ENCODE measurements at places on chromosomes 13 and 19. TPM values are rescaled to one million over a fixed set of nuclear protein-coding genes. Genes with fewer than 3 reads are reported as not detected.

- peak overlapping the region; percentile 93 for H3K27ac ChIP-seq
- H3K4me1 ChIP-seq: no peaks in the 10 kb centered on the region
- H3K4me3 ChIP-seq: peak overlapping the region; percentile 95
Observed at GRCh38 chr13:91347996-91348905, 764 bp downstream of the MIR17HG start.

- H3K27ac ChIP-seq: no peak overlapping the region
- no peak overlapping the region for H3K4me3 ChIP-seq
- H3K27me3 ChIP-seq: no peaks in the 10 kb centered on the region
- H3K36me3 ChIP-seq: no peaks in the 10 kb centered on the region
- no peak for DNase-seq
Observed at GRCh38 chr19:32945260-32945659, 26.5 kb downstream of the CEP89 start.

DNA sequence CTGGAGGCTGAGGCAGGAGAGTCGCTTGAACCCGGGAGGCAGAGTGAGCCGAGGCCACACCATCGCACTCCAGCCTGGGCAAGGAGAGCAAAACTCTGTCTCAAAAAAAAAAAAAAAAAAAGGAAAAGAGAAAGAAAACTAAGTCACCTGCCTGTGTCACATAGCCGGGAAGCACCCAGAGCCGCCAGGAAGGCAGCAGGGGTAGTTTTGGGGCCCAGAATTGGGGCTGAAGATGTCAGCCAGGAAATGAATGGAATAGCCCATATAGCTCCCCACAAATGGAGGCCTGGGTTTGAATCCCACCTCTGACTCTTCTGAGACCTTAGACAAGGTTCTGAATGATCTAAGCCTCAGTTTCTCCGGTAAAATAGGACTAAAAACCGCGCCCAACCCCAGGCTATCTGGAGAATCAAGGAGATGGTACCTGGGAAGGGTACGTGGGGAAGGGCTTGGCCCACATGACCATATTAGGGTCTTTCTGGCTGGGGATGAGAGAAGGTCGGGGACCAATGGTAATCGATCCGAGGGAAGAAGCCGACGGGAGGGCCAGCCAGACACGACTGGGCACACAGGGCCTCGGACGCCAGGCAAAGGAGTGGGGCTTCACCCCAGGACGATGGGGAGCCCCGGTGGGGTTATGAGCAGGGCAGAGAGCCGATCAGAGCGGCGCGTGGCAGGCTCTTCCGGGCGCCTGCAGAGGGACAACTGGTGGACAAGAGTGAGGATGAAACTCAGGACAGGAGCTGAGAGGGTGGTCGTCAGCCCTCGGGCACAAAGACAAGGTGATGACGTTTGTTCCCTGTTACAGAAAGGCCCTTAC lies 14.4 kb downstream of the CCDC124 start:
- peak overlapping the region; percentile 80 for H3K27ac ChIP-seq
- peaks cover 9% of the 10 kb centered on the region for H3K27me3 ChIP-seq
- H3K4me1 ChIP-seq: no peaks in the 10 kb centered on the region
- H3K36me3 ChIP-seq: no peaks in the 10 kb centered on the region

DNA sequence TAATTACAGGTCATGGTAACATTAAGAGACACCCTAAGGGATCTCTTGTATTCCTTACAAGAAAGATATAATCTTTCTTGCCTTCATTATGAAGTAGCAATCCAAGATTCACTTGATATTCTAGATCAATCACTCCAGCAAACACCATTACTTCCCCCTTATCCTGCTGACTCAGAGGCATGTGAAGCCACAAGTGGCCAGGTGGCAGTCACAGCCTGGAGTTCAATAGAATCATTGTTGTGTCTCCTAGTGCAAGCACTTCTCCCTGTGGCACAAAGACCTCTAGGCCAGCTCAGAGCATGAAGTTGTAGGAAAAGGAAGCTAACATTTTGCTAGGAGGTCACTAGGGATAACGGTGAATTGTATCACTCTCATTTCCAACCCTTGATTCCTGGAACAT lies 864.3 kb upstream of the ATXN8OS start:
- H3K27ac ChIP-seq: no peak overlapping the region
- no peak overlapping the region for H3K4me3 ChIP-seq
- no peak for DNase-seq
- no peaks in the 10 kb centered on the region for H3K4me1 ChIP-seq

DNA sequence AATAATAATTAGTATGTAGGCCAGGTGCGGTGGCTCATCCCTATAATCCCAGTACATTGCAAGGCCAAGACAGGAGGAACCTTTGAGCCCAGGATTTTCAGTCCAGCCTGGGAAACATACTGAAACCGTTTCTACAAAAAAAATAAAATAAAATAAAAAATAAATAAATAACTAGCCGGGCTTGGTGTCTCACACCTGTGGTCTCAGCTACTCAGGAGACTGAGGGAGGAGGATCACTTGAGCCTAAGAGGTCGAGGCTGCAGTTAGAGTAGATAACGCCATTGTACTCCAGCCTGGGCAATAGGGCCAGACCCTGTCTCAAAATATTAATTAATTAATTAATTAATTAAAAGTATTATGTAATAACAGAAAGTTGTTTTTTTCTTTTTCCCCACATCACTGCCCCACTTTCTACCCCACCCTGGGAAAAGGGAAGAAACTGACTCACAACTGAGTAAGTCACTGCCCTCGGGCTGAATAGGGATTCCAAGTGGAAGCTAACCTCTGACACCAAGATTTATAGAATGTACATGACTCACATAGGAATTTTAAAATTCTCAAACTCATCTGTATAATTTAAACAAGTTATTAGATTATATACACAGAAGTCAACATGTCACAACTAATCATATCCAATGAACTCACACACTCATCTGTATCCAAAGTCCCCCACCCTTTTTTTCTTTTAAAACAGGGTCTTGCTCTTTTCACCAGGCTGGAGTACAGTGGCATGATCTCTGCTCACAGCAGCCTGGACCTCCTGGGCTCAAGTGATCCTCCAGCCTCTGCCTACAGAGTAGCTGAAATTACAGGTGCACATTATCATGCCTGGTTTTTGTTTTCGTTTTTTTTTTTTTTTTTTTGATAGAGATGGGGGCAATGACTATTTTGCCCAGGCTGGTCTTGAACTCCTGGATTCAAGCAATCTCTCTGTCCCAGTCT lies 12.5 kb downstream of the ZNF611 start:
- no peaks in the 10 kb centered on the region for H3K36me3 ChIP-seq
- no peak for DNase-seq
- no peak overlapping the region for H3K4me3 ChIP-seq
- no peak overlapping the region for H3K27ac ChIP-seq

DNA sequence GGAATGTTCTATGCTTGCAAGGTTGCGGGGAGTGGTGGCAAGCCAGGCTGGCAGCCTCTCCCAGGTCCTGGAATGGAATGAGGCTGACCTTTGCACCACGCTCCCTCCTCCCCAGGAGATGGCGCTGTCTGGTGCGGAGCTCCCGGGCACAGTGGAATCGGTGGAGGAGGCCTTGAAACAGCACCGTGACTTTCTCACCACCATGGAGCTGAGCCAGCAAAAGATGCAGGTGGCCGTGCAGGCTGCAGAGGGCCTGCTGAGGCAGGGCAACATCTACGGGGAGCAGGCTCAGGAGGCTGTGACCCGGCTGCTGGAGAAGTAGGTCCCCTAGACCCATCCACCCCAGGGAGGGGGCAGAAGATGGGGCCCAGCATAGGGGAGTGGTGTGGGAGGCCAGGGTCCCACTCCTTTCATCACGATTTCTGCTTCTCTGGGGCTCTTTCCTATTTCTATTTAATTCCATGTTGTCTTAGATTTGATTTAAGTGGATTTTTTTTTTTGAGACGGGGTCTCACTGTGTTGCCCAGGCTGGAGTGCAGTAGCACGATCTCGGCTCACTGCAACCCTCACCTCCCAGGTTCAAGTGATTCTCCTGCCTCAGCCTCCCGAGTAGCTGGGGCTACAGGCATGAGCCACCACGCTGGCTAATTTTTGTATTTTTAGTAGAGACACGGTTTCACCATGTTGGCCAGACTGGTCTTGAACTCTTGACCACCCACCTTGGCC lies 53.2 kb upstream of the SHKBP1 start:
- H3K4me1 ChIP-seq: no peaks in the 10 kb centered on the region
- no peaks in the 10 kb centered on the region for H3K36me3 ChIP-seq
- no peaks in the 10 kb centered on the region for H3K27me3 ChIP-seq
- no peak for DNase-seq

- no peaks in the 10 kb centered on the region for H3K36me3 ChIP-seq
- H3K4me1 ChIP-seq: peaks cover 6% of the 10 kb centered on the region
- no peak overlapping the region for H3K4me3 ChIP-seq
Observed at GRCh38 chr13:45209229-45209628, 8.4 kb upstream of the KCTD4 start.

DNA sequence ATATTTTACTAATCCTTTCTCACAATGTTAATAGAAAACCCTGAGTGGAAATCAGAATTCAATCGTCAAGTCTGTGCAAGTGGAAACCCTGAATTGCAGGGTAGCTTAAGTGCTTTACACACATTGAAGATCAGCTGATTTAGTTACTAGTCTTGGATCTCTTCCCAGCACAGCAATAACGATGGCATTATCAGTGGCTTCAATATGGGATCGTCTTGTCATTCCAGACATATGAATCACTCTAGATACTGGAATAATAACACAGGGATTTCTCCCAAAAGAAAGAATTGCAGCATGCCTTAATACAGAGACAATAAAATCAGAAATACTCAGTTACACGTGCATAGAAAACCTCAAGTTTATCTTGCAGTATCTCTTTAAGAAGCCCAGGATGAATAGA lies 12.6 kb upstream of the METTL21C start:
- DNase-seq: no peak
- H3K27me3 ChIP-seq: no peaks in the 10 kb centered on the region
- peak overlapping the region; percentile 55 for H3K27ac ChIP-seq
- H3K4me3 ChIP-seq: no peak overlapping the region

- no peak for DNase-seq
- no peaks in the 10 kb centered on the region for H3K36me3 ChIP-seq
- H3K4me3 ChIP-seq: no peak overlapping the region
- H3K27me3 ChIP-seq: no peaks in the 10 kb centered on the region
Observed at GRCh38 chr13:39397226-39397895, 205.6 kb downstream of the LHFPL6 start.

- no peaks in the 10 kb centered on the region for H3K27me3 ChIP-seq
- no peaks in the 10 kb centered on the region for H3K4me1 ChIP-seq
- H3K27ac ChIP-seq: no peak overlapping the region
- H3K36me3 ChIP-seq: no peaks in the 10 kb centered on the region
- no peak overlapping the region for H3K4me3 ChIP-seq
Observed at GRCh38 chr19:41029524-41030432, 38.7 kb downstream of the CYP2B6 start.

DNA sequence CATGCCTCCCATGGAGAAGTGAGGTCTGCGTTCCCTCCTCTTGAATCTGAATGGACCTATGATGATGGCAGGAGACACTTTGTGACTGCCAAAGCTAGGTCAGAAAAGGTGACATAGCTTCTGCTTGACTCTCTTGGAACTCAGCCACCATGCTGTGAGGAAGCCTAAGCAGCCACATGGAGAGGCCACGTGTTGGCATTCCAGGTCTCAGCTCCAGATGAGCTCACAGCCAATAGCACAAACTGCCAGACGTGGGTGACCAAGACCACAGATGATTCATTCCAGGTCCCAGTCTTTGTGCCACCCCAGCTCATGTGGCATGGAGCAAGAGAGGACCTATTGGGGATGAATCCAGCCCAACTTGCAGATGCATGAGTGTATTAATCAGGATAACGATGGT lies 8.7 kb upstream of the GGACT start:
- no peak for DNase-seq
- no peaks in the 10 kb centered on the region for H3K4me1 ChIP-seq
- no peaks in the 10 kb centered on the region for H3K27me3 ChIP-seq

- DNase-seq: no peak
- no peak overlapping the region for H3K4me3 ChIP-seq
- no peaks in the 10 kb centered on the region for H3K36me3 ChIP-seq
- no peak overlapping the region for H3K27ac ChIP-seq
- H3K27me3 ChIP-seq: no peaks in the 10 kb centered on the region
Observed at GRCh38 chr19:7842661-7843294, 12.8 kb downstream of the EVI5L start.

DNA sequence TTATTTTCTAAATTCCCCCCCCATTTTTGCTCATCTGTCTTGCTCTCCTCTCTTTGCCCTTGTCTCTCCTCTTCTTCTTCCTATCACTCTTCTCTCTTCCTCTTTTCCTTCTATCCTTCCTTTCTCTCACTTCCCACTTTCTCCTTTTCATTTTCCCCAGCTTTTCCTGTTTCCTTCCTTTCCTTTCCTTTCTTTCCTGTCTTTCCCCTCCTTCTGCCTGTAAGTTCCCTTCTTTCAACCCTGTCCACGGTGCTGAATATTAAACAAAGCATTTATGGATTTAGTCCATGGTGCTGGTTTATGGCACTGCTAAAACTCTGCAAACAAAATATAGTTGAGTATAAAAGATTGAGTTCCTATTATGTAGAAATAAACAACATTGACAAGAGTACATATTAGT lies 27.6 kb downstream of the SCEL start:
- H3K36me3 ChIP-seq: no peaks in the 10 kb centered on the region
- DNase-seq: no peak
- H3K27ac ChIP-seq: no peak overlapping the region

DNA sequence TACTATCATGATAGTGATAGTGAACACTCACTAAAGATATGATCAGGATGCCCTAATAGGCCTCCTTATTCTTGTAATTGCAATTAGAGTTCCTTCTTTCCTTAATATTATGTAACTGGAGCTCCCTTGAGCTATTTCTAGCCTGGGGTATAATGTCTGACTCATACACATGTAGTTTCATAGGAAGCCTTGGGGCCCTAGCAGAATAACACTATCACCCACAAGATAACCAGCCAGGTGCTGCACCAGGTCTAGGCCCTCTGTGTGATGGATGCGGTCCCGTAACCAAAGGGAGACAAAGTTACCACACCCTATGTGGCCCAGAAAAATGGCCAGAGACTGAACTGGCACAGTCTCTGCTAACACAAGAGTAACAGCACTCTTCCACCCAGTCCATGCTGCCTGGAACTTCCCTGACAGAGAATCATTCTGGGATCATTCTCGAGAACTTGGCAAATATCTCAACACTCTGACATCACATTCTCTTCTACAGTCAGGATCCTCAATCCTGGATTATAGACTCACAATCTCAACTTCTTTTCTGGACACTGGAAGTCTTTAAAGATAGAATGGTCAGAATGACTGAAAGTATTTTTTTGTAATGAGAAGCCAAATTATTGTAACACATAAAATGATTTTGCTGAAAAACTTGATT lies 32.6 kb upstream of the IGFL4 start:
- H3K27ac ChIP-seq: no peak overlapping the region
- H3K4me3 ChIP-seq: no peak overlapping the region
- DNase-seq: no peak
- H3K4me1 ChIP-seq: no peaks in the 10 kb centered on the region

The RNF225 gene
- total RNA-seq: not detected

The LCP1 gene
- 28.2 TPM for total RNA-seq

The APOE gene
- total RNA-seq: 55.3 TPM

The KLK12 gene
- total RNA-seq: not detected

The DAPK3 gene
- 119 TPM for total RNA-seq

The MAST1 gene
- not detected for total RNA-seq

The FOXA3 gene
- not detected for total RNA-seq

The KLK4 gene
- not detected for total RNA-seq

The PDX1 gene
- total RNA-seq: not detected

The GAPDHS gene
- not detected for total RNA-seq
